ENCODE measurements at places on chromosomes 11 and 22. TPM values are rescaled to one million over a fixed set of nuclear protein-coding genes. Genes with fewer than 3 reads are reported as not detected.

Gene JHY
- 3.6 TPM for total RNA-seq

Gene OR6T1
- not detected for total RNA-seq

Gene POLD3
- 11.9 TPM for total RNA-seq

Gene KDM4F
- not detected for total RNA-seq

Gene RASSF10
- 3.9 TPM for total RNA-seq

Gene SLC22A12
- total RNA-seq: not detected

Gene RIBC2
- 0.27 TPM for total RNA-seq
